ENCODE measurements at places on chromosomes 11 and 22.

DNA sequence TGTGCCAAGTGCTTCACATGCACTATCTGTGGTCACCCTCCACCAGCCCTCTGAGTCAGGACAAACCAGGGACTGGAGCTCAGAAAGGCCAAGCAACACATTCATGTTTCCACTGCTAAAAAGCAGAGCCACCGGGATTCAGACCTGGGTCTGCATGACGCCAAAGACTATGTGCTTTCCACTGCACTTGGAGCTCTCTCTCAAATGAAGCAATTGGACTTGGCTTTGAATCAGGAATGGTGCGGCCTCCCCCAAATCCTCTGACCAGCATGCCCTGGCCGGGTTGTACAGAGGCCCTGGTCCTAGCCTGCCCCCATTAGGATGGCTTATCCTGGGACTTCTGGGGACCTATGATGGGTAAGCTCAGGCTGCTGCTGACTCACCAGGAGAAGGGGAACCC lies 80.7 kb downstream of the PKNOX2 start:
- no peak for DNase-seq

GRCh38 chr22:50169774-50170341 lies 673 bp upstream of the PANX2 start:
- no peak for DNase-seq

DNA sequence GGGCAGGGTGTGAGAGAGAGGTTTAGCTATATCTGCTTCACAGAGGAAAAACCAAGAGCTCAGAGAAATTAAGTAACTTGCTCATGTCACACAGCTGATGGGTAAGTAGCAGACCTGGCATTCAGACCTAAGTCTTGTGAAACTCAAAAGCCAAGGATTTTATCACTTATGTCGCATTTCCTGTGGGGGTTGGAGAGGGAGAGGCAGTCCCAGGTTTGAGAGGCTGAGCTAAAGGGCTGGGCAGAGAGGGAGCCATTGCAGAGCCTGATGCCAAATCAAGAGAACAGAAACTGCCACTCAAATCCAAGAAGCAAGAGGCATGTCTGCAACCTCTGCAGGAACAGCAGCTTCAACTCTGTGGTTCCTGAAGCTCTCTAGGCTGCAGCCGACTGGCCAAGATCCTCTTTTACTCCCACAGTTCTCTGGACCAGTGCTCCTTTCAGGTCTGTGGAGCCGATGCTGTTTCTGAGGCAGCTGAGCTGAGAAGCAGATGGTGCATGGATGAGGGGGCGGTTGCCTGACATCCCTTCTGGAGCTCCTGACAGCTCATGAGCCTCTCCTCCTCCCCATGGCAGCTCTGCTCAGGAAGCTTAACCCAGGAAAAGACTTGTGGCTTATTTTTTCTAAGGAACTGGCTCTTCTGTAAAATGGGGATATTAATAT lies 47.6 kb upstream of the NAV2 start:
- DNase-seq: no peak

- DNase-seq: no peak
Observed at GRCh38 chr22:20864186-20864908, 5.5 kb downstream of the SNAP29 start.

GRCh38 chr22:43592476-43592875 lies 180.7 kb downstream of the MPPED1 start:
- DNase-seq: no peak

All from stimulated activated CD8-positive, alpha-beta memory T cell treated with anti-CD3 and anti-CD28 coated beads, Interleukin-7, amount 100 ng/mL, for 24 hours (primary cell).